Ascending aorta (tissue), 2 donors: ENCODE measurements at places on chromosomes 5 and 9.
A peak's percentile ranks its signal among the peaks of the same experiment; 100 is the strongest.

DNA sequence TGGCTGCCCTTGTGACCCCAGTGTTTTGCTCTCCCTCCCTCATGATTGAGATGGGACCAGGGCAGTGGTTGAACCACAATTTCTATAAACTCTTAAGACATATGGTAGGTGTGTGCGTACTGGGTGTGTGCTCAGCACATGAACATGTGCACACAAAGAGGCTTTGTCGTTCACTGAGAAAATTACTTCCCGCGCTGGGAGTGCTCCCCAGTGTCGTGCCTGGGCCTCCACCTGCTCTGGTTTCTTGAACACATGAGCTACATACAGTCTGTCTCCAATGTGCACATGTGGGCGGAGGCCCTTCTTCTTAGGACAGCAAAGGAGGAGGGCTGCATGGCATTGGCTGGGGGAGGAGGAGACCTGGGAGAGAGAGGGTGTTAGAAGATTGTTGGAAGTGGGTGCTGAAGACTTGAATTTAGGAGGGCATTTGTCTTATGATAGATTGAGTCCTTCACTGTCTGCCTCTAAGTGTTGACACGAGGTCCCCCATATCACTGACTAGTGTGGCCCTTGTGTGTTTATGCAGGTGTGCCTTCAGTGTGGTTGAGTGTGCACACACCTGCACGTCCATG lies 170.0 kb downstream of the CACNA1B start:
- peak; percentile 25 for DNase-seq

DNA sequence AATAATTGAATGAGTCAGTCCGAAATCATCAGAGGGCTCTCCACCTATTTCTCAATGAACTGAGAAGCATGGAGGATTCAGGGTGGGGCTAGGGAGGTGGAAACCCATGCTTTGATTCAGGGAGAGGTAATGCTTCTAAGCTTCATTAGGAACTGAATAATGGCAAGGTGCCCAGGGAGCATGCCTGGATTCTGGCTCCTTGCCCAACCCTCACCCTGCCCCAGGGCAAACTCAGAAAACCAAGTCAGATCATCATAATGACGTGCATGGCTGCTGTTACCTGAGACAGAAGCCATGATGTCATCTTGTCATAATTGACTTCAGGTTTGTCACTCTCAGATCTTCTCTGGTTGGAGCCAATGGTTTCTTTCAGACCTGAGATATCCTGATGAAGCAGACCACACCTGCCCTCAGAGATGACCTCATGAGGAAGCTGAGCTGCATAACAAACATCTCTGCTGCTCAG lies 199.6 kb downstream of the SYK start:
- no peak for DNase-seq

GRCh38 chr9:92404042-92404836 lies at the start of gene OGN:
Gene OGN, minus strand, starts transcription at chr9:92404578. Its CDS starts 1,171 bp downstream, at chr9:92403407.
- DNase-seq = no peak

GRCh38 chr5:53089481-53089991 lies 20.0 kb downstream of the MOCS2 start:
- DNase-seq = no peak

GRCh38 chr5:74139589-74139988 lies 500.9 kb downstream of the ENC1 start:
- DNase-seq = no peak

GRCh38 chr5:7894860-7895259 lies 25.9 kb downstream of the MTRR start:
- no peak for DNase-seq

DNA sequence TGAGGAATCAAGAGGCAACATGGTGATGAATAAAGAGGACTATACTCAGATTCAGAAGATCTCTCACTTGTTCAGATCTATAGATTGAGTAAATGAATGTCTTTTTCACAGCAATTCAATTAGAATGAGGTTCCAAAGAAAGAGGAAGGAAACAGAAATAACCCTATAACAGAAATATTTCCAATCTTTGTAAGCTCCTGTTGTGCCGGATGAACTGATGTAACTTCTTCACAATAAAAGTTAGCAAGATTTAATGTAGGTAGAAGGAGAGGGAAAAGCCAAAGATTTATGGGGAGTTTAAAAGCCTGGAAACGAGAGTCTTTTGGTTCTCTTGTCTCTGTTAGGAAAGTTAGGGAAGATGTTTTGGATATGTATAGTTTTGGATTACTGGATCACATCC lies 92.1 kb downstream of the PBX3 start:
- no peak for DNase-seq

- DNase-seq = no peak
Measured at GRCh38 chr9:130243015-130243881, 22.3 kb upstream of the HMCN2 start.

- DNase-seq = peak; percentile 84
Measured at GRCh38 chr5:96807075-96807654, 580 bp downstream of the ERAP1 start.

GRCh38 chr5:37668524-37669047 lies 171.3 kb downstream of the GDNF start:
- no peak for DNase-seq

DNA sequence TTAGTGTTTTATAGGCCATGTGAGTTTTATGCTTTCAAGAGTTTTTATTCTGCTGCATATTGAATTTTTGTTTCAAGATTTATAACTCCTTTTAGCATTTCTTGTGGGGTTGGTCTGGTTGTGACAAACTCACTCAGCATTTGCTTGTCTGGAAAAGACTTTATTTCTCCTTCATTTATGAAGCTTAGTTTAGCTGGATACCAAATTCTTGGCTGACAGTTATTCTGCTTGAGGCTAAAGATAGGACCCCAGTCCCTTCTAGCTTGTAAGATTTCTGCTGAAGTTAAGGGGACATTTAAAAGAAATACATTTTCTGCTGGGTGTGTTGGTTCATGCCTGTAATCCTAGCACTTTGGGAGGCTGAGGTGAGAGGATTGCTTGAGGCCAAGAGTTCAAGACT lies 36.8 kb downstream of the IQGAP2 start:
- DNase-seq = no peak

DNA sequence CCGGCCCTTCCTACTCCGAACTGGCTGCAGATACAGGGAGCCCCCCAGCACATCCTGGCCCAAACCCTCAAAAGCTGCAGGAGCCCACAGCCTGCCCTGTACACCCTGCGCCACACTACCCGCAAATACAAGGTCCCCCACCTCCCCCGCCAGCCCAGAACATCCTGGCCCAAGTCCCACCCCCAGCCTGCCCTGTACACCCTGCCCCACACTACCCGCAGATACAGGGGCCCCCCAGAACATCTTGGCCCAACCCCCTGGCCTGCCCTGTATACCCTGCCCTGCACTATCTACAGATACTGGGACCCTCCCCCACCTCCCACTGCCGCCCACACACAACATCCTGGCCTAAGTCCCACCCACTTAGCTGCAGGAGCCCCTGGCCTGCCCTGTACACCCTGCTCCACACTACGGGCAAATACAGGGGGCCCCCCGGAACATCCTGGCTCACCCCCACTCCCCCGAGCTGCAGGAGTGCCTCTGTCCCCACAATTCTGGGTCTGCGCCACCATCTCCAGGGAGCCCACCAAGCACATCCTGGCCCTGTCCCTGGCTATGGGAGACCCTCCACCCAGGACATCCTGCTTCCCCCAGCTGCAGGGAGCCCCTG lies 8.3 kb downstream of the LPCAT1 start:
- DNase-seq = peak; percentile 60

- DNase-seq = no peak
Measured at GRCh38 chr9:110106661-110107060, 101.3 kb downstream of the C9orf152 start.

DNA sequence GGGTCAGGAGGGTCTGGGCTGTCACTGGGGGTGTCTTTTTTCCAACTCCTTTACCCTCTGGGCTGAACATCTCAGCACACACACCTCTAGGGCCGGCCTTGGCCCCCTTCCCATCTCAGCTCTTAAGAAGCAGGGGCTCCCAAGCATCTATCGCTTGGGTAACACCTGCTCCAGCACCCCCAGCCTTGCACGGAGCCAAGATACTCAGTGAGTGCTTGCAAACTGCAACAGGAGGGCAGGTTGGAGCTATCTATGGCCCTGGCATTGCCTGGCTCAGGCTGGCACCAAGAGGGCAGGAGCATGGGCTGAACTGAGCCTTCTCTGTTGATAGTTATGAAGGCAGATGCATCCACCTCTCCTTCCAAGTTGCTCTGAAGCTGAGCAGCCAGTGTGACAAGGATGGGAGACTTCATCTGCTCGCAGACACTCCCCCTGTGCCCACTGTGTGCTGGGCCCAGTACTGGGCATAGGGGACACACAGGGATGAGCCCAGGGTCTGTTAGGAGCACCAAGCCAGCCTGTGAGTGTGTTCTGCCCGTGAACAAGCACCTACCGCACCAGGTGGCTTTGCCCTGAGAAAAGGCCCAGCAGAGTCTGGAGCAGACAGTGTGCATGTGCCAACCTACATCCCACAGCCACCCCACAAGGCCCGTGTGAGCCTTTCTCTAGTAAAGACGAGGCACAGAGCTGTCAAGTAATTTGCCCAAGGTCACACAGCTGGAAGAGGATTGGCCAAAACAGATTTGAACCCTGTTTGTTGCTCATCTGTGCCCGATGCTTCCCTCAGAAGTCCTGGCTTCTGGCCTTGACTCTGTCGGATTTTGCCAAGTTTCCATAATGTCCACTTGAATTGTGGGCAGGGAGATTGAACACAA lies 58.2 kb downstream of the PHF2 start:
- peak; percentile 35 for DNase-seq

DNA sequence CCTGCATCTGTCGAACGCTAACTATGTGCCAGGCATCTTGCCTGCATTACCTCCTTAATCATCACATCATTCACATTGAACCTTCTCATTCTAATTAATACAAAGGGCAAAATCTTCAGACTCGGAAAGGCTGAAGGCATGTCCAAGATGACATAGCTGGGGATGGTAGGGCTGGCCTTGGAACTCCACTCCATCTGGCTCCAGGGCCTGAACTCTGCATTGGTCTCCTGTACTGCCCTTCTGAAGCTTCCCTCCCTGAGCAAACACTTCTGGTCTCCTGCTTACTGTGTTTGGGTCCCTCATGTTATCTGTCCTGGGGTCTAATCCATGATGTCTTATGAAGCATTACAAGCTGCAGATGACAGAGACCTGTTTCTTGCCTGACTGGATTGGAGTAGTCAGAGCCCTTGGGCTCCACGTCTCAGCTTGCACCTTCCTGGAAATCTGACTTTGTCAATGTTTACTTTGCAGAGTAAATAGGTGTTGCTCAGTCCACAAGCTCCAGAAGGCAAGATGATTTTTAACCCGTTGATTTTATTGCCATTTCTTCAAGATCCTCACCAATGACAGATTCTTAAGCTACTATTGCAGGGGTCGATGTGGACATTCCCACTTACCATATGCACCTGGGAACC lies 106.1 kb downstream of the GALNT10 start:
- DNase-seq = no peak

DNA sequence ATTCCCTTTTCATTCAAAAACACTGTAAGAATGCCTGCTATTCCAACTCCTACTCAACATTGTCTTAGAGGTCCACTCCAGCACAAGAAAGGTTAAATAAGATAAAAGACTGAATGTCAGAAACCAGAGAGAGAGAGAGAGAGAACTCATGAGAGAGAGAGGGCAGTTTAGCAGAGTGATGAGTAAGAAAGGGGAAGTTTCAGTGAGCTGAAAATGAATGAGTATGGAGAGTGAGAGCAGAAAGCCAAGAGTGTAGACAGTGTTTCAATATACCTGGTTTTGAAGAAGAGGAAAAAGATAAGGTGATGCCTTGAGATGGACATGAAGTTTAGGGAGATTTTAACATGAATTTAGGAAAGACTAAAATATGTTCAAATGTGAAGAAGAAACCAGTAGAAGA lies 528.0 kb upstream of the SEMA6A start:
- no peak for DNase-seq

- DNase-seq = no peak
Measured at GRCh38 chr5:35035271-35035670, 12.5 kb downstream of the AGXT2 start.

DNA sequence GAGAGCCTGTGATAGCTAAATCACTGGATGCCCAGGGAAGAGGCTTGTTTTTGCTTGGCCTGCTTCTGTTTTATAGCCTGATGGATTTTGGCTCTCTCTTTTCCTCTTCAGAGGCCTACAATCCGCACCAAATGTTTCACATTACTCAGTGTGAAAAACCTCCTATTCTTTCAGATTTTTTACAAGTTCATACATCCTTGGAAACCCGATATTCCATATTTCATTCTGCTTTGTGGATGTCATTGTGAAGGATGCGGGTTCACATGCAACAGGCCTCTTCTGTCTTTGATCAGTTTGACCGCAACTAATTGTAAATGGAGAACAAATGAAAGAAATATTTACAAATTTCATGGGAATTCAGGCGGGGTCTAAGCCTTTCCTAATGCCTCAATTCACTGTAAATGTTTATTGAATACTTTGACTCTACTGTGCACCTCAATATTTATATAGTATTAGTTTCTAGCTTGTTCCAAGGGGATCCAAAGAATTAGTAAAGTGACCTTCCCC lies 269.9 kb downstream of the DMRT2 start:
- no peak for DNase-seq
